MV-4-11 (cell line): ENCODE measurements at places on chromosomes 7 and 10.

DNA sequence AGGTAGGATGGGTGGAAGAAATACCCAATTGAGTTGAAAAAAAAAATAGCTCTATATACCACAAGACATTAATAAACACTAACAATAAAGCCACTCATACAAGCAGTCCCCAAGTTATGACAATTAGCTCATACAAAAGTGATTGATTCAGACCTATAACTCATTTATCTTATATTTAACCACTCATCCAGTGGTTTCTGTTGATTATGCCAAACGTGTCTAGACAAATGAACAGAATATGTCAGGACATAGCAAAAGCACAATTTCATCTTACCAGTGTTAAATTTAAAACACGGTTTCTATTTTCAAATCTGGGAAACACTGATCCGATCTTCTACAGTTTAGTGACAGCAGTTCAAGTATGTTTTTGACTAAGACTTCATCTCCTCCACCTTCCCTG is 17.0 kb downstream of the ABI1 start:
- DNase-seq = no peak

DNA sequence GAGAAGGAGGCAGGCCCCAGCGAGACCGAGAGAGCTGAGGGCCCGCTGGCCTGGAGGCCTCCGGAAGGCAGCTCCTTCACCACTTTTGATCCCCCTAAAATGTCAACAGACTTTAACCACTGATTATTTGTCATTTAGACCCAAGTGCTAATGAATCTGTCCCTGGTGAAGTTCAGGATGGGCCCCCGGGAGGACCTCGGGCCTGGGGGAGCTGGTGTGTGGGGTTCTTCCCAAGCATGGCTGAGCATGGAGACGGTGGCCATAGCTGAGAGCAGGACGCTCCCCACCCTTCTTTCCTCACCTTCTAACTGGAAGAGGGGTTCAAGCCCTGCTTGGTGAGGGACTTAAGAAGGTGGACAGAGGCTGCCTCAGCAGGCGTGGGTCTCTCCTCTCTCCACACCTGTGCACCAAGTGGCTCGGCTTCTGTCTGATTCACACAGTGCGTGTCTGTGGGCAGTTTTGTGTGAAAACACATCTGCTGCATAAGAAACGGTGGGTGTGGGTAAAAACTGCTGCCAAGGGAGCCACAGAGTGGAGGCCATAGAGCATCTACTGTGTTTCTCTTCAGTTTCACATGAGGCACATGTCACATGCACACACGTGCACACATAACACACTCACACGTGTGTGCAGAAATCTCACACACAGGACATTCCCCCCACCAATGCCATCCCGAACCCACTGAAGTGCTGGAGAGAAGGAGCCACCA is 53.5 kb upstream of the VIPR2 start:
- no peak for DNase-seq

DNA sequence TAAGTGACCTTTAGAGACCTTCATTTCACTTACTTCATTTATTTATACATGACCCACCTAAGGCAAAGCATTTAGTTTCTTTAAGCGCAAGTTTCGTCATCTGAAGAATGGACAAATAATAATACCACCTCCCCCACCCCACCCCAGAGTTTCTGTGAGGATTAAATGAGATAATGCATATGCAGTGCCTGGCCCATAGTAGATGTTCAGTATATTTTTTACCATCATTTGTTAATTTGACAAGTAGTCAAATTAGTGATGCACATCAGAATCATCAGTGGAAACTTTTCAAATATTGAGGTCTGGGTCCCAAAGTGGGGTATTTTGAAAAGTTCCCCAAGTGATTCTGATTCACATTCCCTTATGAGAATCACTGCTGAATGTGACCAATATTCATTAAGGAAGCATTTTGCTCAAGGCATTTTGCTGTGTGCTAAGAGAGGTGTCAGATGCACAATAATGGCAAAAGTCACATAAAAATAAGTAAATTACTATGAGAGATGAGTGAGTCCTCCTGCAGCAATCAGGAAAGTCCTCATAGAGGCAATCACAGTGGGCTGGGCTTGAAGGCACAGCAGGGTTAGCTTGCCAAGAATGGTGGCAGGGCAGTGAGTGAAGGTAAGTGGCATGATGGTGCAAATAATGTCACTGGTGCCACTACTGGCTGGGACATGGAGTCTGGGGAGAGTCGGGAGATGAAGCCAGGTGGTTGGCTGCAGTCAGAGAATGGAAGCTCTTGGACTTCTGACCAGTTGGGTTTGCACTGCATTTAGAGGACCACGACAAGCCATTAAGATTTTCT is 244.1 kb downstream of the PTEN start:
- DNase-seq = no peak

DNA sequence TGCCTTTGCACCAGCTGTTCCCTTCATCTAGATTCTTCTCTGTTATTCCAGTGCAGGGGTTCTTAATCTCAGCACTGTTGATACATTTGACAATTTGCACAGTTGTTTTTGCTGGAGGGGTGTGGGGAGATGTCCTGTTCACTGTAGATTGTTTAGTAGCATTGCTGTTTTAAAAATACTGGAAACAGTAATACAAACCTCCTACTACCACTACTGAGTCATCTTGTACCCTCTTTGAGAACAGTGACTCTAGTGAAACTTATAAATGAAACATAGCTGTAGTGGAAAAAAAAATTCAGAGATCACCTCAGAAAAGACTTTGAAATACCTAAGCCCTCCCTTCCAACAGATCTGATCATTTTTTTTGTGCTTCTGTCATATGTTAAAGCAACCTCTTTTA is 154.8 kb upstream of the TMEM196 start:
- DNase-seq = no peak

GRCh38 chr7:3722396-3722922 is 421.4 kb downstream of the SDK1 start:
- peak; percentile 54 for DNase-seq

GRCh38 chr7:55157764-55158105 is 138.9 kb downstream of the EGFR start:
- no peak for DNase-seq

GRCh38 chr10:100579261-100580090 is 43.7 kb downstream of the HIF1AN start:
- DNase-seq = no peak

- peak; percentile 68 for DNase-seq
Measured at GRCh38 chr10:14413523-14413922, 82.8 kb upstream of the FRMD4A start.

DNA sequence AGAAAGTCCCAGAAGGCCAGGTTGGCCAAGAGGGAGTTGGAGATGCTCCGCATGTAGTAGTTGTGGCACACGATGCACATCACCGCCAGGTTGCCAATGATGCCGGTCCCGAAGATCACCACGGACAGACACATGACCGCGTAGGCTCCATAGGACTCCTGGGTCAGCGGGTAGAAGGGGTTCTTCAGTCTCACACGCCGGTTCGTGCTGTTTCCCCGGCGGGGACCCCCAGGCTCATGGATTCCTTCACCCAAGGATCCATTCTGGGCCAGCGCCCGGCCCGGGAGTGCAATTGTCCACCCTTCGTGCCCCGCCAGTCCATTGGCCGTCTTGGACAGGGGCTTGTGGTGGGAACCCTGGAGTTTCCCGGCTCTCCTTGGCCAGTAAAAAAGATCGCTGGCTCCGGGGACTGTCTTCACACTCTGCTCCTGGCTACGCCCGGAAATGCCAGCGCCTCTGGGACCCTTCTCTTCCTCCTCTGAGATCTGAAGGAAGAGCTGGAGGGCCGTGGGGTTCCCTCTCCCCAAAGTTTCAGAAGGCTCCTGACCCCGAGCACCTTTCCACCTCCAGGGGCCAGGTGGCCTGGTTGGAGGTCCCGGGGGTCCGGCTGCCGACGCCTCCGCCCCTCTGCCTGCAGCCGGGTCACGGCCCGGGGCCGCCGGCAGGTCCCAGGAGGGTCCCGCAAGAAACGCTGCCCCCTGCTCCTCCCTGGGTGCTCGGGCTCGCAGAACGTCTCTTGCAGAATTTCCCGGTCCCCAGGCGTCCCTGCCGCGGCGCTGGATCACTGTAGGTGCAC is 1.3 kb downstream of the GPR37 start:
- DNase-seq = no peak

DNA sequence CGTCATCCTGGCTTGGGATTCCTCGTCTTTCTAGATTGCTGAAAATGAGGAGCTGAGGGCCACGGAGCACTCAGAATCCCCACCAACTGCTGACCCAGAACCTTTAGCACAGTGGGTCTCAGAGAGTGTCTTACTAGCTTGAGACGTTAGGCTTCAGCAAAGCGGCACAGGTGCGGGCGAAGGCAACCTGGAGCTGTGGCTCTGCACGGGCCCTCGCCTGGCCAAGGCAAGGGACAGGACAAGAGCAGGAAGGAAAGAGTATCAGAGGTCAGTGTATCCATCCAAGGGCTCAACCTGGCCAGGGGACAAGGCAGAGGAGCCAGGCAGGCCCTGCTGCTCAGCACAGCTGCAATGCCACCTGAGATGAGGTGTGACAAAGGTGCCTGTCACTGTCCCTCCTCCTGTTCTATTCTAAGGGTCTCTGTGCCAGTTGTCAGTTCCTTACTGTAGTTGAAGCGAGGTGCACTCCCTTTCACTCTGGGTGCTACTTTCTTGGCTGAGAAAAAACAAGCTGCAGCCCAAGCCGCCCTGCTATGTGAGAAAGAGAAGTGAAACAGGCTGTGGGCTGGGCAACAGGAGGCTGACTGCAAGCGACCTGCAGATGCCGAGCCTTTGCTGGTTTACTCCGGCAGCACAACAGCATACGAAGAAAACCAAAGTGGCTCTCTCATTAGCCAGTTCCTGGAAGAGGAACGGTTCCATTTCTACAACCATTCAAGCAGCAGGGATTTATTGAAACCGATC is 33.3 kb upstream of the KDM7A start:
- peak; percentile 97 for DNase-seq

GRCh38 chr10:62183442-62183841 is 85.2 kb downstream of the RTKN2 start:
- no peak for DNase-seq

DNA sequence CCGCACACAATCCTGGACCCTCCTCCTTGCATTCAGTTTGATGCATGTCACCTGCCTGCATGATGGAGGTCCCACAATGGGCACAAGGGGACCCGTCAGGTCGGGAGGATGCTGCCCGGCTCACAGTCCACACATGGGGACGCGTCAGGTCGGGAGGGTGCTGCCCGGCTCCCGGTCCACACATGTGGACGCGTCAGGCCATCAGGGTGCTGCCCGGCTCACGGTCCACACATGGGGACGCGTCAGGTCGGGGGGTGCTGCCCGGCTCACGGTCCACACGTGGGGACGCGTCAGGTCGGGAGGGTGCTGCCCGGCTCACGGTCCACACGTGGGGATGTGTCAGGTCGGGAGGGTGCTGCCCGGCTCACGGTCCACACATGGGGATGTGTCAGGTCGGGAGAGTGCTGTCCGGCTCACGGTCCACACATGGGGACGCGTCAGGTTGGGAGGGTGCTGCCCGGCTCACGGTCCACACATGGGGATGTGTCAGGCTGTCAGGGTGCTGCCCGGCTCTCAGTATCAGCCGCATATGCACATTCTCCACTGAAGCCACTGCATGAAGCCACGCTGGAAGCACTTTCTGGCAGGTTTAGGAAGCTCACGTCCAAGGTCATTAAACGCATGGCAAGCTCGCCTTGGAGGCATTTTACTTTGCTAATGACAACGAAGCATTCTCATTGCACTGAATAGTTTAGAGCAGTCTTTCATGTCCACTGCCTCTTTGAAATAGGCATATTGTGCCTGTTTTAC is 50.3 kb downstream of the DIP2C start:
- no peak for DNase-seq

GRCh38 chr10:35783305-35783838 is 141.3 kb upstream of the FZD8 start:
- no peak for DNase-seq

- DNase-seq = no peak
Measured at GRCh38 chr7:68334636-68335272, 1263.5 kb upstream of the AUTS2 start.

- no peak for DNase-seq
Measured at GRCh38 chr7:132846086-132846485, 235.8 kb downstream of the CHCHD3 start.

DNA sequence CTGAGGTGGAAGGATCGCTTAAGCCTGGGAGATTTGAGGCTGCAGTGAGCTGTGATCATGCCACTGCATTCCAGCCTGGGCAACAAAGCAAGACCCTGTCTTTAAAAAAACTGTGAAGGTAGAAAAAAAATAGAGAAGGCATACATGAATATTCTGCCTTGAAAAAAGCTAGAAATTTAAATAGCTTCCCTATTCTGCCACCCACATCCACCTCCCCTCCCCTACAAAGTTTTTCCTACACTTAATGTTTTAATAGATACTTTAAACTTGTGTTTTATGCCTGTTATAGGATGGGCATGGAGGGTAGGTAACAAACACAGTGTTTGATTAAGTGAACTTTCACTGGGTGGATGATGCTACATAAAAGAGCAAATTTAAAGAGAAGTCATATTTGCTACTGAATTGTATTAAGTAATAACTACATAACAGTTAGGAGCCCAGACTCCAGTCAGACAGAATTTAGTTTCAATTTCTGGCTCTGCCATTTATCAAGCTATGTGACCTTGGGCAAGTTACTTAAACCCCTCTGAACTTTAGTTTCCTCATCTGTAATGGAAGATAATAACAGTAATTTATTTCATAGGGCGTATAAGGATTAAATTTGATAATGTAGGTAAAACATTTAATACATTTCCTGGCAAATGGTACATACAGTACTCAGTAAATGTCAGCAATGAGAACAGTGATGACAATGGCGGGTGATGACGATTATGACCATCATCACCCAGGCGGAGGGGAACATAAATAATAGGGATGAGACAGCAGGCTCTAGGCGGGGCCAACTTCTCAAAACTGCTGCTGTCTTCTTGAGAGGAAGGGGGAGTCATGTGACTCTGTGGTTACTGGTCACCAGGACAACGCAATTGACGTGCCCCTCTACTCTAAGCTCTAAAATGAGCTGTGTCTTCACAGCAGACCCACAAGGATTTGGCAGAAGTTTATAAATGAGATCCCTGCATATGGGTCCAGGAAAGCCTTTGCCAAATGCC is 15.8 kb downstream of the DNMBP start:
- DNase-seq = peak; percentile 94
